ENCODE measurements at places on chromosomes 1 and 21.

- peak; percentile 53 for DNase-seq
Observed at GRCh38 chr1:48214820-48215219, 7.7 kb upstream of the SLC5A9 start.

GRCh38 chr1:201501812-201502510, 5.0 kb downstream of the CSRP1 start:
- DNase-seq = no peak

GRCh38 chr1:1171161-1171545, 2.5 kb upstream of the TTLL10 start:
- DNase-seq = no peak

GRCh38 chr1:109816175-109816811, 52.6 kb upstream of the EPS8L3 start:
- no peak for DNase-seq

GRCh38 chr1:147892216-147892615, 10.4 kb upstream of the GJA8 start:
- DNase-seq = no peak

Measured in lower leg skin (tissue), 4 donors.